GM23338 (cell line): ENCODE measurements at places on chromosomes 6 and 20.

DNA sequence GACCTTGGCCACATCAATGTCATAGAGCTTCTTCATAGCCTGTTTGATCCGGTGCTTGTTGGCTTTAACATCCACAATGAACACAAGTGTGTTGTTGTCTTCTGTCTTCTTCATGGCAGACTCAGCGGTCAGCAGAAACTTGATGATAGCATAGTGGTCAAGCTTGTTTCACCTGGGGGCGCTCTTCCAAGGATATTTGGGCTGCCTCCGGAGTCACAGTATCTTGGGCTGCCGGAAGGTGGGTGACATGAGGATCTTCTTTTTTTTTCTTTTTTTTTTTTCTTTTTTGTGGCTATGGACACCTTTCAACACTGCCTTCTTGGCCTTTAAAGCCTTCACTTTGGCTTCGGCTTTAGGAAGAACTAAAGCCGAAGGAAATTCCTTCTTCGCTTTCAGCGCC lies 244.6 kb downstream of the GJA1 start:
- DNase-seq, result peak; percentile 39

- DNase-seq, result peak; percentile 20
Observed at GRCh38 chr6:142416179-142416578, 114.4 kb downstream of the ADGRG6 start.

- DNase-seq, result no peak
Observed at GRCh38 chr20:25237610-25238318, 10.1 kb upstream of the PYGB start.

DNA sequence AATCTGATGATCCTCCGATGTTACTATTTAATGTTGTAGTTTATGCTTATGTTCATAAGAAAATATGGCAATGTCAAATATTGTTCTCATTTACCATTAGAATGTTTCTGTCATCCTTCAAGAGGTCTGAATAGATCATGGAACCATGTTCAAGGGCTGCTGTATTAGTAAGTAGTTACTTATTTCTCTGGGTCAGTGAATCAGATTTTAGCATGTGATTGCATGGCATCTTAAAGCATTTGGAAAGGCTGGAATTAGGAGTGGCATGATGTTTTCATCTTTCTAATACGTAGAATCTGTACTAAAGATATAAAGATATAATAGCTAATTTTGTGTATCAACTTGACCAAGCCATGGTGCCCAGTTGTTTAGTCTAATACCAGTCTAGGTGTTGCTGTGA lies 40.5 kb upstream of the NKX2-4 start:
- no peak for DNase-seq

DNA sequence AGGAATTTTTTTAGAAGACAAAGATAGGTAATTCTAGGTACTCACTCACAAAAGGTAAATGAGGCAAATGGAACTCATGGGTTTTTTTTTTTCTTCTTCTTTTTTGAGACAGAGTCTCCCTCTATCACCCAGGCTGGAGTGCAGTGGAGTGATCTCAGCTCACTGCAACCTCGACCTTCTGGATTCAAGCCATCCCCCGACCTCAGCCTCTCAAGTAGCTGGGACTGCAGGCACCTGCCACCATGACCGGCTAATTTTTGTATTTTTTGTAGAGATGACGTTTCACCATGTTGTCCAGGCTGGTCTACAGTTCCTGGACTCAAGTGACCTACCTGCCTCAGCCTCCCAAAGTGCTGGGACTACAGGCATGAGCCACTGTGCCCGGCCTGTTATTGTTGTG lies 126.1 kb downstream of the LRRC1 start:
- no peak for DNase-seq

GRCh38 chr6:11056871-11057270 lies 12.8 kb upstream of the ELOVL2 start:
- no peak for DNase-seq

DNA sequence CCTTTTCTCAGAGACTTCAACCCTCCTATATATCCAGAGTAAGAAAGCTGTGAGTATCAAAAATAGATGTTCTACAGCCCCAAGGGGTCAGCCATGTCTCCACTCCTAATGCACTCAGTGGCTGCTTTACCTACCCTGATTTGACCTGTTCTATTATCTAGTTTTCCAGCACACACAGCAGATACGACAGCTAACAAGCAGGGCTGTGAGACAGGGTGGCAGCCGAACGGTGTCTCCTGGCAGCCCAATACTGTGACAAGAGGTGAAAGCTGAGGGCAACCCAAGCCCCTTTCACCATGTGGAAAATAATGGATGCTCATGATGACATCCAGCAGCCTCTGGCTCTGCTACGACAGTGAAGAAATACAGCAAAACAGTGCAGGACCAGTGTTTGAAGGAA lies 67.9 kb downstream of the KIF13A start:
- no peak for DNase-seq

GRCh38 chr6:142443532-142443931 lies 141.7 kb downstream of the ADGRG6 start:
- DNase-seq, result no peak

GRCh38 chr6:167839343-167839742 lies 12.6 kb downstream of the AFDN start:
- no peak for DNase-seq

GRCh38 chr20:33233129-33233774 lies 2.5 kb upstream of the BPIFA1 start:
- DNase-seq, result peak; percentile 74

DNA sequence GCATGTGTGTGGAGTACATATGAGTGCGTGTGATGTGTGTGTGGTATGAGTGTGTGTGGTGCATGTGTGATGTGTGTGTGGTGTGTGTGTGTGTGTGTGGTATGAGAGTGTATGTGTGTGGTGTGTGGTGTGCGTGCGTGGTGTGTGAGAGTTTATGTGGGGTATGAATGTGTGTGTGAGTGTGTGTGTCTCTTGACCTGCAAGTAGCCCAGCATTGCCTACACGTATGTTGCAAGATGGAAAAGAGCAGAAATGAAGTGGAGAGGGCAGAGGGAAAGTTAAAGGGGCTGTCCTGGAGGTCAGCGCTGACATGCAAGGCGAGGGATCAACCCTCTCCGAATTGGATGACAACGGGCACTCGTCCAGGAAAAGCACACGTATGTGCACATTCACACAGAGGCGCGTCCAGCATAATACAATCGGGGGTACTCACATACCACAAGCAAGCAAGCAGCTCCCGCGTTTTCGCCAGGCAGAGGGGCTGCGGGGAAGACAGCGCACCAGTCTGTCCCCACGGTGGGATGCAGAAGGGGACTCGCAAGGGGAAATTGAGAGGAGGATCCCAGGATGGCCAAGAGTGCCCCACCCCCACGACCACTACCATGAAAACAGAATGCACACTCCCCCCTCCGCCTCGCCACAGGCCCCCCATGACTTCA lies 174.5 kb upstream of the AFDN start:
- no peak for DNase-seq

GRCh38 chr6:152292555-152292954 lies 344.6 kb downstream of the SYNE1 start:
- DNase-seq, result no peak

- no peak for DNase-seq
Observed at GRCh38 chr6:147678253-147678652, 169.8 kb downstream of the SAMD5 start.

DNA sequence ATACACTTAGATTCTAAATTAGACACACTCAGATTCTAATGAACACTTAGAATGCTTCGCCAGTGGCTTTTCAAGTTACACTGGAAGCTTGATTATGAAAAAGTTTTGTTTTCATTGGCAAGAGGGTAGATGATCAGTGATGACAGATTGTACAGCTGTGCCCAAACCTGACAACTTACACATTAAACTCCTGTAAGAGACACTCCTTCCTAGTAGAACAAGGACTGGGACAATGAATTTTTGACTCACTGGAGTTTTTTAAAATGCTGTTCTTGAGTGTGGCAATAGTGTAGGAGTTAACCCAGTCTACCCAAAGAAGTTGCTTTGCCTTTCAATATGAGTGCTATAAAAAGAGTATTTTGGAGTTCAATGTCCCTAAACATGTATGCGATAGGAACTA lies 140.8 kb downstream of the SLC16A10 start:
- DNase-seq, result no peak

GRCh38 chr6:3759646-3760232 lies 8.2 kb upstream of the PXDC1 start:
- DNase-seq, result no peak

- DNase-seq, result no peak
Observed at GRCh38 chr6:8006208-8006607, 58.0 kb downstream of the BLOC1S5 start.

DNA sequence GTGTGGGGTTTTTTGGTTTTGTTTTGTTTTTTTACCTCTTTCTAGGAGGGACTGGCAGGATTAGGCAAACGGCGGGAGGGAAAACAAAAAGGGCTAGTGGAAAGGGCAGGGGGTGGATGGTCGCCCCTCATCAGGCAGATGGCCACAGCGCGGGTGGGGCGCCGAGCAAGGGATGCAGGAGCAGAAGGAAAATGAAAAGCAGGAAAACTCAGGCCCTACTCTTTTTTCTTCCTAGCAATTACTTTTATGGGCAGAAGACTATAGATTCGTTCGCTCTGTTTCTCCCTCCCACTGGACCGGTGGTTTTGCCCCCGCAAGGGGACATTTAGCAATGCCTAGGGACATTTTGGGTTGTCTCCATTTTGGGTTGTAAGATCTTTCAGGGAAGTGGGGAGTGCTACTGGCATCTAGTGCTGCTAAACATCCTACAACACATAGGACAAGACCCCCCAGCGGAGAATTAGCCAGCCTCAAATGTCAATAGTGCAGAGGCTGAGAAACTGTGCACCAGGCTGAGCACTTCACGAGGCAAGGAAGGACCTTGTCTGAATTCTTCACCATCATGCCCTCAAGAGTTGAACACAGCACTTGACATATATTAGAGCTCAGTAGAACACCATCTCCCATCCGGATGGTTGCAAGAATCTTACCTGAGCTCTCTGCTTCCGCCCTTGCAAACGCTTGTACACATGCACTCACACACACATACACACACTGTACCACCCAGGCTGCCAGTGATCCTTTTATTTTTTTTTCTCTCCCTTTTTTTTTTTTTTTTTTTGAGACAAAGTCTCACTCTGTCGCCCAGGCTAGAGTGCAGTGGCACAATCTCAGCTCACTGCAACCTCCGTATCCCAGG lies 4.8 kb upstream of the ZMYND8 start:
- no peak for DNase-seq

GRCh38 chr6:169224185-169224695 lies 29.4 kb downstream of the THBS2 start:
- no peak for DNase-seq
